ENCODE measurements at places on chromosomes 6 and 20. TPM values are rescaled to one million over a fixed set of nuclear protein-coding genes. Genes with fewer than 3 reads are reported as not detected.

DNA sequence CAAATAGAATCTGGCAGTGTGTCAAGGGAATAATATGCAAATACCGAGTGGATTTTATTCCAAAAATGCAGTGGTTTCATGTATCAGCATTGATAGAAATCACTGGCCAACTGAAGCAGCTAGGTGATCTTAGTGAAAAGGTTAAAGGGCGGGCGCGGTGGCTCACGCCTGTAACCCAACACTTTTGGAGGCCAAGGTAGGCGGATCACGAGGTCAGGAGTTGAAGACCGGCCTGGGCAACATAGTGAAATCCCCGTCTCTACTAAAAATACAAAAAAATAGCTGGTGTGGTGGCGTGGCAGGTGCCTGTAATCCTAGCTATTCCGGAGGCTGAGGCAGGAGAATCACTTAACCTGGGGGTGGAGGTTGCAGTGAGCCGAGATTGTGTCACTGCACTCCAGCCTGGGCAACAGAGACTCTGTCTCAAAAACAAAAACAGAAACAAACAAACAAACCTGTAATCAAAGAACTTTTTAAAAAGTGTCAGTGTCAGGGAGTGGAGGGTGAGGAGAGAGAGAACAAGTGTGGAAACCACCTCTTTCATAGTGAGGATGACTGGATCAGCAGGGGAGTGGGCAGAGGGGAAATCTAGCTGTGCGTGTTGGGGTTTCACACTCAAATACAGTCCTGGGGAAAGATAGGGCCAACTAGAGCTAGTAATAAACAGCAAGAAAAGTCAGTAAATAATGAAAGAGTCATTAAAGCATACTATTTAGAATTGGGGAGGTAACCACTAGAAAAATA, 57.1 kb downstream of the CDS2 start:
- DNase-seq, result peak; percentile 87

GRCh38 chr6:43215066-43215465, 14.2 kb downstream of the DNPH1 start:
- DNase-seq, result no peak

- no peak for DNase-seq
Observed at GRCh38 chr6:5706124-5707033, 300.3 kb downstream of the NRN1 start.

DNA sequence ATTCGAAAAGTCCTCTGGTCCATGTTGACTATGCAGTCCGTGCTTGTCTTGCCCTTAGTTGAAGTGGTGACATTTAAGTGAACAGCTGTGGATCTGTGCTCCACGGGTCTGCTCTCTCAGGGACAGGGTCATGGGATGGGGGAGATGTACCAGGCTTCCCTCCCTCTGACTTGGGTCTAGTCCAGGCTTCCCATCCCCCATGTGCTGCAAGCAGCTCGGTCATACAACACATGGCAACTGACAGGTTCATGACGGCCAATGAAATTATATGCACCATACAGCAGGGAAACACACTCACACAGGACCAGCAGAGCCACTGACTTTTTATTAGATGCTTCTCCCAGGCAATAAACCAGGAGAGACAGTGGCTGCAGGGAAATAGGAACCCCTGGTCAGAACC, 201.4 kb downstream of the PTPRT start:
- no peak for DNase-seq

SCRT2 gene
- not detected for total RNA-seq

FILIP1 gene
- total RNA-seq, result 1.1 TPM

DNA sequence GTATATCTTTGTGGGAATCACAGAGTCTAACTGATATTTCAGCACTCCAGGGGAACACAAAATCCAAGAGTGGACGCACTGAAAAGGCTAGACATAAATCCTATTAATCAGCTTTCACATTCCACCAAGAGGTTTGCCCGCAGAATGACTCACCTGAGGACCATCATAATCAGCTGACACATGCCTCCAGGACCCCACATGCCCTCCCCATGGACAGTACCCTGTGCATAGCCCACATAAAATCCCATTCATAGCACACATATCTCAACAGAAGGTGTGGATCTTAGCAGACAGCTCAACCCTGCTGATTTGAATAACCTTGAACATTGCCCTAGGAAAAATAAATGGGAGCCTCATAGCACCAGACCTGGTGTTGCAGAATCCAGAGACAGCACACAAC, 246.8 kb upstream of the TENT5A start:
- no peak for DNase-seq

GRCh38 chr6:140563728-140564127, 1189.3 kb upstream of the CITED2 start:
- no peak for DNase-seq

DNA sequence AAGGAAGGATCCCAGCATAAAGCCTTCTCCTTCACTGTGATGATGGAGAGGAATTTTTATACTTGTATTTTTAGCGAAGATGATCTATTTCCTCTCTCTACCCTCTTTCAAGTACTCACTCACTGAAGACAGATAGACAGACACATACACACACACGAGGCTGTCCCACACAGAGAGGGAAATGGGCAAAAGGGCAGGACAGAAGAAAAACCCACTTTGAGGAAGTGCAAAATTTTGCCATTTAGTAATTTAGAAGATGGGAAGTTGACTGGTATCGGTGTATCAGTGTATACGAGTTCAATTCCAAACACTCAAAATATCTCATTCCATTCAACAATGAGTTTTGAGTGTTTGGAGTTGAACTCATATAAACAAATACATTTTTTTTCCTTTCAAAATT, 30.9 kb downstream of the HEBP2 start:
- no peak for DNase-seq

ABHD16A gene
- total RNA-seq, result 35.1 TPM

DNA sequence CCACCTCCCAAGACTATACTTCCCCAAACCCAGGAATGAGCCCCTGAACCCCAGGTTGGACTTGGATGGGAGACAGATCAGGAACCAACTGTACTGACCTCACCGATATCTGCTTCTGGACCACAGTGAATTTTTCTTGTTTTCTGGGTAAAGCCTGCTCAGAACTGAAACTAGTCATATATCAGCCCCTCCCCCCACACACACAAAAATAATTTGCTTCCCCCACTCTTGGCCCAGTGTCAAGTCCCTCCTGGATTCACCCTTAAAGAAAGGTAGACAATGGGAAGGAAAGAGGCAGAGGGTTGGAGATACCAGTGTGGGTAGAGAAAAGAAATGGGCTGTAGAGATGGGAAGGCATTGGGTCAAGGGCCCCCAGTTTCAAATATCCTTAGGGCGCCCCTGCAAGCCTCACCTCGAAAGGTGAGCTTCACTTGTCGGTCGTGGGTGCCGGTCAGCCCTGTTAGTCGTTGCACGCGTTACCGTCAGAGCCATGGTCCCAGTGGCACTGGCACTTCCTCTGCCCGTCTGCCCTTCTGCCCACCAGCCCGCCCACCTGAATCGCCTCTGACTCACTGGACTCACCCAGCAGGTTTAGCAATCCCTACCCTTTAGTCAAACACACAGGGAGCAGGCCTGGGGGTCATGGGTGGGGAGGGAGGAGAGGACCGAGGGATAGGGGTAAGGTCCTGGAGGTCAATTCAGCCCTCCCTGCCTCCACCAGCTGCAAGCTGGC, 8.5 kb upstream of the SPAG4 start:
- no peak for DNase-seq

DNA sequence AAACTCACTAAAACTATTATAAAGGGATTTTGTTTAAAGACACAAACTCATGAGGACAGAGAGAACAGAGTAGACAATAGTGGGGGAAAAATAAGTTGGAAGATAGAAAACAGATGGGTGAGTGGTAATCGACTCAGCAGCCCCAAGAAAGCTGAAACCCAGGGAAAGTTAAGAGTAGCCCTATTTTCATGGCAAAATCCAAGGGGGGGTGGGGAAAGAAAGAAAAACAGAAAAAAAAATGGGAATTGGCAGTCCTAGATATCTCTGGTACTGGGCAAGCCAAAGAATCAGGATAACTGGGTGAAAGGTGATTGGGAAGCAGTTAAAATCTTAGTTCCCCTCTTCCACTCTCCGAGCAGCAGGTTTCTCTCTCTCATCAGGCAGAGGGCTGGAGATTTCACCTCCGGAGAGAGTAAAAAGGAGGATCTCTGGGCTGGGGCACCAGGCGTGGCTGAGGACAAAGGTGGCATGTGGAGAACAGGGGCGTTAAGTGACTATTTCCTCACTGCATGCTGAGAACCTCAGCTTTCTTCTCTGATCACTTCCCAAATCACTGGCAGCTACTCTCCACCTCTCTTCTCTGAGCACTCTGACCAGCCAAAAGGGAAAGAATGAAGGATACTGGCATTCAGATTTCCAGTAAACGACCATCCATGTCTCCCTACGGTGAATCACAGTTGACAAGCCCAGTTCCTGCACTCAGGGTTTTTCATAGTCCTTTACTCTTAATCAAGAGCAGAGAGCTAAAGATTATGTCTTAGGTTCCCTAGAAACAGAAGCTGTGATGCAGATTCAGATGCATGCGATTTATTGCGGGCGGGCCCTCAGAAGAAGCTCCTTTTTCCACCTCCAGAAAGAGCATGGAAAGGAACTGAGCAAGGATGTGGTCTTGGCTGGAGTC, 7.3 kb upstream of the RNF24 start:
- DNase-seq, result no peak

RBPJL gene
- total RNA-seq, result 0.23 TPM

DNA sequence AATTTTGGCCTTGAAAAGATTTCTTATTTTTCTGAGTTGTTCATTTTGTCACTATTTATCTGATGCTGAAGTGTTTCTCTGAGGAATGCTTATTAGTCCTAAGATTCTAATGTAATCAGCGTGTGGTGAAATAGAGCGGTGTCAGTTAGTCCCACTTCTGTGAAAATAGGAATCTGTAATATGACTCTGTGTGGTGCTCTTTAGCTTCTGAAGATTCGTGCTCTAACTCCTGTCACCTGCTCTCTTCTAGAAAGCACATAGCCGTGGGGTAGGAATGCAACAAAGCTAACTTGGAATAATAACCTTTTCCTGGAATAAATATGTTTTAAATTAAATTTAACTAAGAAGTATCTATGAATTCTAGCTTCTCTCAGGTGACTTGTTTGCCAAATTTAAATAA, 90.4 kb downstream of the BCKDHB start:
- DNase-seq, result no peak

LAMP5 gene
- total RNA-seq, result not detected

DNA sequence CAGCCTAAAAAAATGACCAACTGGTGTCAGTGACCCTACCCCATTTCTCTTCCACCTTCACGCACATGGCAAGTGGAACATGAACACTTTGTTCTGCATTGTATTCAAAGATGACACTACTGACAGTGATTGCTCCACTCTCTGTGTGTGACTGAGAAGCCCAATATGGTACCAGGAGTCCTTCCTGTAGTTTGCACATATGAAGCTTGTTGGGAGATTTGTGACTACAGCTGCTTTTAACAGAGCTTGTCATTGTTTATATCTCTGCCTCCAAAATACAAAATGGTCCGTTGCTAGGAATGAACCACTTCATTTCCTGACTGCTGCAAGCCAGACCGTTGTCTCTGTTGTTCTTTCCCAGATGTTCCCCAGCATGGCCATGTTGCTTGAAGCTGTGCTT, 140.3 kb upstream of the TCF21 start:
- DNase-seq, result no peak

- no peak for DNase-seq
Observed at GRCh38 chr6:145031001-145031400, 704.3 kb downstream of the EPM2A start.

DNA sequence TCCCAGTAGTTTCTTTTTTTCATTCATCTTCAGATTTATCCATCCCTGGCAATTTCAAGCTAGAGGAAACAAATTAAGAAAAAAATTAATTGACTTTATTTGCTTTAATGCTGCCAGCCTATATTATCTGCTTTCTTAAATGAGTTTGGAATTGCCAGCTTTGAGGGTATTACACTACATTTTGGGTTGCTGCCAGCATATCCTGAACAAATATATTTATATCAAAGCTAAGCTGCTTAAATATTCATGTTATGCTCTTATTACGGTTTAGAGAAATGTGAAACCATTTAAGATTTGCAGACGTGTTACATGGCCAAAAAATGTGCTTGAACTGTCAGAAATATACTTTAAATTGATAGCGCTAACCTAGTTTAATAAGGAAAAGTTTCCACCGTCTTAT, 59.7 kb downstream of the GRIK2 start:
- DNase-seq, result no peak

DNA sequence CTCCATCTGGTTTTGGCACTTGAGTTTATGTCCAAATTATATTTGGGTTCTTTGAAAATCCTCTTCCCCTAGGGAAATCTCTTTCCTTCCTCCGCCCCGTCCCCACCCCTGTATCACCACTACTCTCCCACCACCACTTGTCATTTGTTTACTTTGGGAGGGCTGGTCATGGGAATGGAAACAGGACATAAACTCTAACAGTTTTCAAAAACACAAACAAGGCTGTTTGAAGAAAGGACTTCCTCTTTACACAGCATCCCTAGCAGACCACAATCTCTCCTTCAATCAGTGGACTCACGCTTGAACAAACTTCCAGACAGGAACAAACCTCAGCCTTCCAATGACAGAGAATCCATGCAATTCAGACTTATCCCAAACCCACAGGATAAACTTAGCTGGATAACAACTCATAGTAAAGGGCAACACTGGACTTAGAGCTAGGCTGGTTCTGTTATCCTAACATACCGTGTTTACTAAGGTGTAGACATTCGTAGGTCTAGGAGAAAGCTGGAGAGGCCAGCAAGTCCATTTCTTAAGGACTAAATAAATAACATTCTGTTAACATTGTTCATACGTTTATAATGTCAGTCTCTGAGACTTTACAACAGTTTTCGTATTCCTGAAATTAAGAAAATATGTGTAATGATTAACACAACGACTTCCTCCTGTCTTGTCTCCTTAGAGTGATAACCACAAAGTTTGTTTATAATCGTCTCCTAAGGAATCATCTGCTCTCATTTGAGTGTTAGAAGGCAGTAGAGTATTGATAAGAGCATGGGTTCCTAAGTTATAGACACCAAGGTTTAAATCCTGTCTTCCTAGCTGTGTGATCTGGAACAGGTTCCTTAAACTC, 44.1 kb upstream of the CTAGE9 start:
- no peak for DNase-seq

KIAA0408 gene
- 0.13 TPM for total RNA-seq

PDE7B gene
- total RNA-seq, result 3.4 TPM

GRCh38 chr6:33082702-33083101, 6.9 kb downstream of the HLA-DPB1 start:
- DNase-seq, result no peak

DNA sequence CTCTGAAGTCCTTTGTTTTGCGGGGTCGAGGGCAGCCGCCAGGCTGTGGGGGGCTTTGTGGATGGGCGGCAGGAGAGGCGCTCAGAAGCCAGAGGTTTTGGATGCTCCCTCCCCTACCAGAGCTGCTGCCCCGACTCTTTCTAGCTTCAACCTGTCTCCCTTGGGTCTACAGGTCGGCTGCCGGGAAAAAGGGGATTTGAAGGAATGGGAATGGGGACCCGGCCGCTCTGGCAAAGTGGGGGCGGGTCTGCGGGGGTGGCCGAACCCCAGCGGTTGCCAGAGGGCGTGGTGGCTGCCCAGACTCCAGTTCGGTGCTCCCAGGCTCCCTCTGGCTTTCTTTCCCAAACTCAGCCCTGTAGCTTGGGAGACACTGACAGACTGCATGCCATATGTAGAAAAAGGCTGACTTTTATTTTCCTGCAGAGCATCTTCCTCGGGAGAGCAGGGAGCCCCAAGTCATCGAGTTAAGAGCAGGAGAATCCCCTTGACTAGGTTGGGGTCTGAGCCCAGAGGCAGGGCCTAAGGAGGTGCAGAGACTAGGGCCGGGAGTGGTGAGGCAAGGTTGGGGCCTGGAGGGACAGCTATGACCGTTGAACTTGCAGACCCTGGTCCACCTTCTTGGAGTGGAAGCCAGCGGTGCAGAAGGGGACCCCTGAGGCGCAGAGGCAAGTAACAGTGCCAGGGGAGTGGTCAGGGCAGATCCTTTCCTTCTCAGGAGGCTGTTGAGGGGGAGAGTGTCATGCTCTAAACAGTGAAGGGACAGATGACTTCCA, 1.4 kb upstream of the PPP1R18 start:
- DNase-seq, result no peak

- DNase-seq, result no peak
Observed at GRCh38 chr20:38579219-38579910, 1.6 kb upstream of the ADIG start.
